ENCODE measurements at places on chromosomes 16 and 17. TPM values are rescaled to one million over a fixed set of nuclear protein-coding genes. Genes with fewer than 3 reads are reported as not detected.
A peak's percentile ranks its signal among the peaks of the same experiment; 100 is the strongest.

GRCh38 chr16:83852774-83853173, 45.0 kb downstream of the HSBP1 start:
- H3K4me1 ChIP-seq, result no peaks in the 10 kb centered on the region
- H3K27me3 ChIP-seq, result peaks cover 17% of the 10 kb centered on the region
- no peak overlapping the region for H3K27ac ChIP-seq
- H3K4me3 ChIP-seq, result no peak overlapping the region

SHISA9 gene
- total RNA-seq, result not detected

HIGD1B gene
- total RNA-seq, result not detected

MAP2K3 gene
- 42.6 TPM for total RNA-seq

- no peak for DNase-seq
- H3K36me3 ChIP-seq, result no peaks in the 10 kb centered on the region
- no peaks in the 10 kb centered on the region for H3K4me1 ChIP-seq
- H3K27me3 ChIP-seq, result 0 out of 2 replicates have a peak, but pooled peaks cover 4% of the 10 kb centered on the region
- H3K4me3 ChIP-seq, result no peak overlapping the region
Measured at GRCh38 chr16:29871822-29872546, 9.0 kb upstream of the CDIPT start.

DNA sequence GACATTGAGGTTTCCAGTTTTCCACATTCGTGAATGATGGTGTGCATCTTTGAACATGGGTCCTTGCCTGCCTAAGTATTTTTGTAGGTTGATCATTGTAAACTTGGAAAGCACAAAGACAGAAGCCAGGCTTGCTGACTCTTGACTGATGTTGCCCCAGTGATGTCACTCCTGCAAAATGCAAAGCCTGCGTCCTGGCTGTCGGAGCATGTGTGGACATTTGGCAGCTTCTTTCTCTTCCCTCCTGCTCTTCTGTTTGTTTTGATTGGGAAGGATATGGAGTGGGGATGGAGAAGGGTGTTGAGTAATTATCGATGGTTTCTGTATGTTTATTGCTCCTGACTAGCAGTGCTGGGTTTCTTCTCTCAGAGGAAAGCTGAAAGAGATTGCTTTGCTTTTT, 3.2 kb downstream of the NDE1 start:
- no peaks in the 10 kb centered on the region for H3K36me3 ChIP-seq
- H3K4me3 ChIP-seq, result peak overlapping the region; percentile 66
- peak overlapping the region; percentile 69 for H3K27ac ChIP-seq
- DNase-seq, result peak; percentile 93

GRCh38 chr17:48990882-48991357, 6.3 kb upstream of the IGF2BP1 start:
- no peaks in the 10 kb centered on the region for H3K4me1 ChIP-seq
- H3K27me3 ChIP-seq, result peaks cover 70% of the 10 kb centered on the region
- H3K36me3 ChIP-seq, result no peaks in the 10 kb centered on the region
- DNase-seq, result no peak
- no peak overlapping the region for H3K27ac ChIP-seq

RAB37 gene
- not detected for total RNA-seq

GRCh38 chr17:48841395-48841831, 10.6 kb downstream of the CALCOCO2 start:
- peak; percentile 87 for DNase-seq
- H3K4me3 ChIP-seq, result peak overlapping the region; percentile 86
- H3K36me3 ChIP-seq, result peaks cover 24% of the 10 kb centered on the region
- H3K27ac ChIP-seq, result peak overlapping the region; percentile 88

DNA sequence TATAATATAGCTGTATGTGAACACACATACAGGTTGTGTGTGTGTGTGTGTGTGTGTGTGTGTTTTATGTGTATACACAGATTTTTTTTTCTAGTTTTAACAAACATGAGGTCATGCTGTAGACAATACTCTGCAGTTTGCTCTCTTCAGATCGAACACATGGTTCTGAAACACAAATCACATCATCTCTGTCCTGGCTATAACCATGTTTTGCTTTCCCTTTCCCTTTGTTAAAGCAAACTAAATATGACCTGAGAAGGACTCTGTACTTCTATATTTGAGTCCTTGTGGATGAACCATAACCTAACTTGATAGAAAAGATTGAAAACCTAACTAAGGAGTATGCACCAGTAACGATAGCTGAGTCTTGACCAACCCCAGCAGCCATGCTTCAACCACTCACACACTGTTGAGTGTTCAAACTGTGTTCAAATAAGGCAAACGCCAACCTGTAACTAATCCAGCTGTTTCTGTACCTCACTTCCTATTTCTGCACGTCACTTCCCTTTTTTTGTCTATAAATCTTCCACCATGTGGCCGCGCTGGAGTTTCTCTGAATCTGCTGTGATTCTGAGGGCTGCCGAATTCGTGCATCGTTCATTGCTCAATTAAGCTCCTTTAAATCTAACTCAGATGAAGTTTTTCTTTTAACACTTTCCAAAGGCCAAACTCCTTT, 303.8 kb downstream of the HS3ST3B1 start:
- no peak overlapping the region for H3K27ac ChIP-seq
- no peaks in the 10 kb centered on the region for H3K27me3 ChIP-seq
- DNase-seq, result no peak
- no peaks in the 10 kb centered on the region for H3K4me1 ChIP-seq
- H3K36me3 ChIP-seq, result no peaks in the 10 kb centered on the region

CD300LF gene
- not detected for total RNA-seq

DNA sequence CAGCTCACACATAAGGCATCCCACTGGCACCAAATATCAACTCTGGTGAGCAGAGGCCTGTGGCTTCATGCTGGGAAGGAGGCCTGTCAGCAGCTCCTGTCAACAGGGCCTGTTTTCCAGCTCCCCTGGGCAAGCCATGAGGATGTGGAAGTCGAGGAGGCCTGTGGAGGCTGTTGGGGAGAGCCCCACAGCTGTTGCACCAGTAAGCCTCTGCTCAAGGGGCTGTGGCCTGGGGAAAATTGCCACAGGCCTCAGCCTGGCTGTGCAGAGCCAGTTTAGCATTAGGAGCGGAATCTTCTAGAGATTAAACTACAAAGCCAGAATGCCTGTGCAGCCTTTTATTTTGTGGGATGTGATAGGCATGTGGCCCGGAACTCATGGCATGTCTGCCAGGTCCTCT, 202.1 kb downstream of the SPECC1 start:
- H3K27me3 ChIP-seq, result peaks cover 6% of the 10 kb centered on the region
- no peak for DNase-seq
- no peak overlapping the region for H3K27ac ChIP-seq
- no peaks in the 10 kb centered on the region for H3K36me3 ChIP-seq

PPY gene
- total RNA-seq, result not detected

GRCh38 chr16:1613211-1613622, 1.1 kb downstream of the CRAMP1 start:
- peak overlapping the region; percentile 87 for H3K4me3 ChIP-seq
- no peaks in the 10 kb centered on the region for H3K27me3 ChIP-seq
- peak; percentile 51 for DNase-seq
- H3K36me3 ChIP-seq, result no peaks in the 10 kb centered on the region

DNA sequence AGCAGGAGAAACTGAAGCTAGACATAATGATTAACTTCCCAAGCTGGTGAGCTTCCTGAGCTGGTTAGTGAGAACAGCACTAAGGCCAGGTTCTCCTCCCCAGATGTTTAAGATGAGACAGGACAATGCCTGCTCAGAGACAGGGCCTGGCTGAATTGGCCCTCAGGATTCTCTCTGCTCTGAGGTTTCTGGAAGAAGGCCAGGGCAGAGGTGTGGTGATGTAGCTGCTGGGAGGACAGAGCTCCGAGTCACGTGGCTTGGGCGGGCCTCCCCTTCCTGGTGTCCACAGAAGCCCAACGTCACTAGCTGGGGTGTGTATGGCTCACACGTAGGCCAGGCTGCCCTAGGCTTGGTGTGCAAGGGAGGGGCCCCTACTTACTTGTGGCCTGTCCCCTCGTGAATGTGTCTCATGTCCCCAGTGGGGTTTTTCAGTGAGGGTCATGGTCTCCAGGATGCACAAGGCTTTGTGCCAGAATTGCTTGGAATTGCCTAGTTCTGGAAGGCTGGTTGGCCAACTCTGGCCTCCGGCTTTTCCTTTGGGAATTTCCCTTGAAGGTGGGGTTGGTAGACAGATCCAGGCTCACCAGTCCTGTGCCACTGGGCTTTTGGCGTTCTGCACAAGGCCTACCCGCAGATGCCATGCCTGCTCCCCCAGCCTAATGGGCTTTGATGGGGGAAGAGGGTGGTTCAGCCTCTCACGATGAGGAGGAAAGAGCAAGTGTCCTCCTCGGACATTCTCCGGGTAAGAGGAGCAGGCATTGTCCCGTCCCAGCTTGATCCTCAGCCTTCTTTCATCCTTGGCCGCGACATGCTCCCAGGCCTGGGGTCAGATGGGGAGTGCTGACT, 3.4 kb downstream of the NOD2 start:
- H3K4me1 ChIP-seq, result no peaks in the 10 kb centered on the region
- H3K36me3 ChIP-seq, result no peaks in the 10 kb centered on the region
- peak; percentile 75 for DNase-seq
- peaks cover 14% of the 10 kb centered on the region for H3K27me3 ChIP-seq
- H3K4me3 ChIP-seq, result no peak overlapping the region

- no peak overlapping the region for H3K27ac ChIP-seq
- DNase-seq, result no peak
- H3K4me3 ChIP-seq, result no peak overlapping the region
Measured at GRCh38 chr16:85270374-85270773, 158.1 kb upstream of the CIBAR2 start.

RNF227 gene
- total RNA-seq, result 4.3 TPM

DNA sequence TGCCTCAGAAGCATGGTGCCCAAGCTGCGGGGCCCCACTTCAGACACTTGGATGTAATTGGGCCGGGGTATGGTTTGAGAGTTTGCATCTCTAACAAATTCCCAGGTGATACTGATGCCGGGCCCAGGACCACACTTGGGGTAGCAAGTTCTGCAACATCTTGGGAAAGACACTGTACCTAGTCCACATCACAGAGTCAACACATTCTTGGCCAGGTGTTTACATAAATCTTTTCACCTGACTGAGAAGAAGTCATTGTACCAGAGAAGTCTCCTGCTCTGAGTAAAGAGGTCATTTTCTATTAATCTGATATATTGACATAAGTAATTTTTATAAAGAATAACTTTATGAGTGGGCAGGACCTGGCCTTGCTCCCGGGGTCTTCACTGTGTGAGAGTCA, 27.5 kb downstream of the GPT2 start:
- H3K4me3 ChIP-seq, result no peak overlapping the region
- no peaks in the 10 kb centered on the region for H3K4me1 ChIP-seq
- H3K27ac ChIP-seq, result no peak overlapping the region

CDT1 gene
- total RNA-seq, result 14.2 TPM
